ENCODE measurements at places on chromosomes 6 and 20.

- no peak for DNase-seq
Observed at GRCh38 chr6:132023490-132023889, 72.3 kb upstream of the CCN2 start.

DNA sequence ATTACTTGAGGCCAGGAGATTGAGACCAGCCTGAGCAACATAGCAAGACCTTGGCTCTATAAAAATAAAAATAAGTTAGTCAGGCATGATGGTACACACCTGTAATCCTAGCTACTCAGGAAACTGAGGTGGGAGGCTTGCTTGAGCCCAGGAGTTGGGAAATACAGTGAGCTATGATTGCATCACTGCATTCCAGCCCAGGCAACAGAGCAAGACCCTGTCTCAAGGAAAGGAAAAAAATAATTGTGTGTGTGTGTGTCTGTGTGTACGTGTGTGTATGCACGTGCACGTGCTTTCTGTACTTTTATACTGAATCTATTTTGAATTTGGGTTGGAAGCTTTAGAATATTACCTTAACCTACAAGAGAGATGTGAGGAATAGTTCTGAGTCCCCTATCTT is 58.9 kb downstream of the KIZ start:
- DNase-seq: no peak

- no peak for DNase-seq
Observed at GRCh38 chr20:49890471-49891361, 24.6 kb downstream of the SPATA2 start.

GRCh38 chr6:125254321-125254720 is 47.4 kb downstream of the HDDC2 start:
- no peak for DNase-seq

GRCh38 chr20:22346716-22347115 is 237.7 kb downstream of the FOXA2 start:
- DNase-seq: no peak

DNA sequence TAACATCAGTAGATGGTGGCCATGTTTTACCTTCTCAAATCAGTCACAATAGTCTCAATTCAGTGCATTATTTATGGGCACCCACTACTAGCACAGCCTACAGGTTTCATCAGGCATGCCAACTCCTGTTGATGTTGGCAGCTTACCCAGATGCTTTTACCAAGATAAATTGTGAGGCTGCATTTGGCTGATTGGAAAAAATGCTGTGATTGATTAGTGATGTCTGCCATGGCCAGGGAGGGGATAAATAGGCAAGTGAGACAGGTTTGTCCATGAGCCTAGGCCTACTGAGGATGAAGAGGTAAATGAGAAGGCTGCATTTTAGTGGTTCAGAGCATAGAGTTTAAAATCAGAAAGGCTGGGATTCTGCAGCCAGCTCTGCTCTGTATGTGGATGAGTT is 227.1 kb downstream of the NFATC2 start:
- DNase-seq: no peak

DNA sequence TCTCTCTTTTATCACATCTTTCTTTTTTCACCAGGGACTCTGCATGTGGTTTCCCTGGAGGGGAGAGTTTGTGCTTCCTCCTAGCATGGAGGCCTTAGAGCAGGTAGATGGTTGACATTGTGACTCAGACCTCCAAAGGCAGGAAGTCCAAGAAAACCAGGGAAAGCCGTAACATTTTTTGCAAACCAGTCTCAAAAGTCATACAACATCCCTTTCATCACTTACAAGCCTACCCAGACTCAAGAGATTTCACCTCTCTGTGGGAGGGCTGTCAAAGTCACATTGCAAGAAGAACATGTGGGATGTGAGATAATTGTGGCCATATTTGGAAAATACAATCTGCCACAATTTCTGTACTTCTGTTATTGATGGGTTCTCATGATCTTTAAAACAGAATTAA is 46.2 kb downstream of the SNRNP48 start:
- no peak for DNase-seq

DNA sequence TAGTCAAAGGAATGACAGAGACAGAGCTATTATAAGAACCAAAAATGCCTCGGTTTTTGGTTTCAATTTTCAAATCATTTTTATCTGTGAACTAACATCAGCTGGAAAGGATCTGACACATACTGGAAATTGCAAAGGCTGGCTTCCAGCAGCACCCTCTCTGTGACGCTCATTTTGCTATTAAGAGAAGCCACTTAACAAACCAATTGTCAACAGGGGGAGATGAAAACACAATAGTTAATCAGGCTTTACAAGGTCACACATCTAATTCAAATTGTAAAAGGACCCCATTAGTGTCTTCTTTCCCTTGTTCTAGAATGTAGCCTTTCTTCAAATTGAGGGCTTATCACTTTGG is 160.5 kb downstream of the TFAP2B start:
- no peak for DNase-seq

DNA sequence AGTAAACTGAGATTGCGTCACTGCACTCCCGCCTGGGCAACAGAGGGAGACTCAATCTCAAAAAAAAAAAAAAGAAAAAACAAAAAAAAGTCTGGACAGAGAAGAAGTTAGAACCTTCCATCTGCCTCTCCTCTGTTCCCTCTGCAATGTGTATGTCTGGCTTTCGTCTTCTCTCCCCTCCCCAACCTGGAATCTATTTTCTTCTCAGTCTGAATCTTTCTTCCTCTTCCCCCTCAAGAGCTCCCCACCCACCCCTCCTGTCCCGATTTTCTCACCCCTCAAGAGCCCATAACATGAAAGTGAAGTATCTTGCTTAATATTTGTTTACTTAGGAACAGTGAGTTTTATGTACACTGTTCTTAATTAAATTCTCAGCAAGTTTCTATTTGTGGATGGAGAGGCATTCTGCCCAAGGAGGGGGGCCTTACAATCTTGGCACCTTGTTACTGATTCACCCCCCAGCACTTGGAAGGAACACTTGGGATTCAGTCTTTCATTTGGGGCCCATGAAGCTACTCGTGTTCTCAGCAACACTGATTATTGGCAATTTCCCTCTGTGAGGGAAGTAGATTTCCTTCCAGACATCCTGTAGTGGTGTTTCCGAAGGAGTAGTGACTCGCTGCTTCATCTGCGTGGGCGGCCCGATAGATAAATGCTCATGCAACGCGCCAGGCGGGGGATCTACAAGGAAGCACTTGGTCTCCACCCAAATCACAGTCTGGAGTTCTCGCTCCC is 69.3 kb upstream of the SRSF6 start:
- no peak for DNase-seq

DNA sequence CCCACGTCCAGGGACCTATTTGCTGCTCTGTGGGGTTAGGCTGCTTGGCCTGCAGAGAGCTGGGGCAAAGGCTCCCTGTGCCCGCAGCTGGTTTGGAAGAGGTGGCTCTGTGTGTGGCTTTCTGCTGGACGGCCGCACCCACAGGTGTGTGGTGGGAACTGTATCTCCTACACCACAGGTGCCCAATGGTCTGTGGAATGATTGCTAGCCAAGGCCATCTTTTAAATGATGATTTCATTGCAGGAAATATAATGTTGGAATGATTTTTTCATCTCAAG is 178.4 kb downstream of the DLL1 start:
- no peak for DNase-seq

GRCh38 chr6:1187293-1188131 is 124.4 kb upstream of the FOXQ1 start:
- DNase-seq: no peak

DNA sequence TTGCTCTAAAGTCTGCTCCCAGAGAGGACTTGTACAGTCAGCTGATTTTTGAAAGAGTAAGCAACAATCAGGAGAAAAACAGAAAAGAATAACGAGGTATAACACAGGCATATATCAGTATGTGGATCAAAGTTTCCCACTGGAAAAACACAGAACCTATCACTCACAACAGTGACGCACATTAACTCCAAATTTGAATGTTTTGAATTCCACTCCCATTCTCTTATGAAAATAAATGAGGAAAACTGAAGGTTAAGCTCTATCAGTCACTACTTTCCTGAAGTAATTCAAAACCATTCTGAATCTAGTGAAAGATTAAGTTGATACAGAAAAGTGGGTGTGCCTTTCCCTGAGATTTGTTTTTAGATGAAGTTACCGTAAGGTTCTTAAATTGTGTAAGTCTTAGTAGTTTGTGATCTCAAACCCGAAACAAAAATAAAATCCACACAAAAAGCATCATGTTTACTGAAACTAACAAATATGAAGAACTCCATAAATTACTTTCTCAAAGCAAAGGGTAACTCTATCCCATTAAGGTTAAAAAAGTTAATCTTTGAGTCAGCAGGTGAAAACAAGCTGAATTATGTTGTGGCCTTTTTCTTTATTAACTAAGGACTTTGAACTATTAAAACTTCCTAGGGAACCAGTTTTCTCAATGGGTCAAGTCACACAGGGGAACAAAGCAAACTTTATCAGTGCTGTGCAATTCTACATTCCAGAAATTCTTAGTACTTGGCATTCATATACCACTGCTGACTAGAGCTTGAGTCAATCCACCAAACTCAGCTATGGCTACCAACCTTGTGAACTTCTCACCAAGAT is 115.7 kb downstream of the OGFRL1 start:
- DNase-seq: peak; percentile 81

DNA sequence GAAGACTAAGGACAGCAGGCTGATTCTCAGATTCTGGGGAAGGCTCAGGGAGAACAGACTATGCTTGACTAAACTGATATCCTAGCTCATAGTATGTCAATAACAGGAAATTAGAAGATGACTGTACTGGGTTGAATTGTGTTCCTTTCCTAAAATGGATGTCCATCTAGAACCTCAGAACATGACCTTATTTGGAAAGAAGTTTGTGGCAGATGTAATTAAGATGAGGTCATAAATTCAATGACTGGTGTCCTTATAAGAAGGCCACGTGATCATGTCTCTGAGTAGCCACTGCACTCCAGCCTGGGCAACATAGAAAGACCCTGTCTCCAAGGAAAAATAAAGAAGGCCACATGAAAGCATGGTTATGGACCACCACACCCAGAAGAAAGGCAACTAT is 113.9 kb upstream of the STMND1 start:
- no peak for DNase-seq

- DNase-seq: peak; percentile 75
Observed at GRCh38 chr6:163355426-163355991, 59.0 kb upstream of the QKI start.

- no peak for DNase-seq
Observed at GRCh38 chr20:31709939-31710338, 12.7 kb downstream of the BCL2L1 start.

GRCh38 chr6:37657112-37657886 is 40.4 kb downstream of the MDGA1 start:
- no peak for DNase-seq

- no peak for DNase-seq
Observed at GRCh38 chr6:46996860-46997641, 45.1 kb downstream of the ADGRF1 start.

DNA sequence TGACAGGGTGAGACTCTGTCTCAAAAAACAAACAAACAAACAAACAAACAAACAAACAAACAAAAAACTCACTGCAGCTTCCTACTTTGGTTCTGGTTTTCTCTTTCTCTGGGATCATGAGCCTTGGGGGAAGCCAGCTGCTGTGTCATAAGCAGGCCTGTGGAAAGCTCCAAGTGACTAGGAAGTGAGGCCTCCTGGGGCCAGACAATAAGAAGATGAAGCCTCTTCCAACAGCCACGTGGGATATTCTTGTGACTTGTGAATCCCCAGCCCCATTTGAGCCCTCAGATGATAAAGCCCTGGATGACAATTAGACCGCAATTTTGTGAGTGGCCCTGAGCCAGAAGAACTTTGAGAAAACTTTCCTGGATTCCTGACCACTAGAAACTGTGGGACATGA is 11.4 kb downstream of the HLA-A start:
- no peak for DNase-seq

GRCh38 chr6:169994739-169995138 is 243.3 kb downstream of the ERMARD start:
- no peak for DNase-seq

DNA sequence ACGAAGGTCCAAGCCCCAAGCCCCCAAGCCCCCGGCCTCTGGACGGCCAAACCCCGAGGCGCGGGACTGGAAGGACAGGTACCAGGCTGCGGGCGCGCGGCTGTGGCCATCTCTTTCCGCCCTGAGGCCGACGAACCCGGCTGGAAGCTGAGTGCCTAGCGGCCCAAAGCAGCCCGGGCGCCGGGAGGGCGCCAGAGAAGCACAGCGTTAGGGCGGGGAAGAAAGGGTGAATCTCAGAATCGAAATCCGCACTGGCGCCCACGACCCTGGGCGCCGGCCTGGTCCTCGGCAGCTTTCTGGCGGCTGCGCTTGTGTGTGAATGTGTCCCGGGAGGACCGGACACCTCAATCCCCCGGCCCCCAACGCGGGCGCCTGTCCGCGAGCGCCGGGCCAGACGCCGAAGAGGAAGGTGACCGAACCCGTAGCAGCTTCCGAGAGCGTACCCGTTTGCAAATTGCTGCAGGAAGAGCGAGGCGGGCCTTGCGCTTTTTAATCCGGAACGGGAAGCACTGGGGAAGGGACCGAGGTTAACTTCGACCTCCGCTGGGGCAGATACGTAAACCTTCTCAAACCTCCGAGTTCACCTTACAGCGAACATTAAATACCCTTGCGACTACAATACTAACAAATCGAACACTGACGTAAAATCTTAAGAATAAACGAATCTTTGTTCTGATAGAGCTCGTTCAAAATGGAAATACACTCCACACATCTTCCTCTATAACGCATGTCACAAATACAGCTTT is 2.9 kb downstream of the NRN1 start:
- no peak for DNase-seq

GRCh38 chr20:50019466-50020256 is 36.9 kb downstream of the SNAI1 start:
- DNase-seq: no peak

DNA sequence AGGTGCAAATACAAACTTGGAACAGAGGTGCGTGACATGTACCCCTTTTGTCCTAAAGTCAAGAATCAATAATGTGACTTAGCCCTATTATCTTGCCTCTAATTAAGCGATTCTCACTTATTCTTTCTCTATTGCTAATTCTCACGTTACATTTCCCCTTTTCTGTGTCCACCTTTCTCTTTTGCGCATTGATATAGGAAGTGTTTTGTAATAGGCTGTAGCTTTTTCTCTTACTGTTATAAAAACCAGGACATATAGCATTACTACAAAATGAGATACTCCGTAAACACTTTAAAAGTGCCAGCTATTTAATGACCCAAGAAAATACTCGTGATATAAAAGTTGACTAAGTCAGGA is 669 bp upstream of the TMEM30A start:
- DNase-seq: no peak

DNA sequence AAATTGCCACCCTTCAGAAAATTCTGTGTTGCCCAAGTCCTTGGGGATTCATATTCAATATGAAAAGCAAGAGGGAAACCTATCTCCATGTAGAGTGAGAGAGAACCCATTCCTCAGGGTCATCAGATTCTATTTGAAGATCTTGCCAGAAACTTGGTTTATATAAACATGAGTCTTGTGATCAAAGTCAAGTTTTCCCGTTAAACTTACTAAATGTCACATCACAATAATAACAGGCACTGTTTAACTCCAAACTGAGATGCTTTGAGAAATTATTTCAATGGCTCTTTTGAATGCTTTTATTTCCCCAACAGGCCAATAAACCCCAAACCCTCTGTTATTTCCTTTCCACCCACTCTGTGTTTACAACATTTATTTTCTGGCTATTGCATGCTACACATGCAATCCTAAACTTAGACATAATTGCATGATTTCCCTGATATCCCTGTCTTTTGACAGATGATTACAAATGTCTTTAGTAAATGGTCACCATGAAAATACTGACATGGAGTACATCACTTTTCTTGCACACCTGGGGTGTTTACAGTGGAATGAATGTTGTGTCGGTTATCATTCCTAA is 31.1 kb upstream of the SSTR4 start:
- DNase-seq: no peak
